ENCODE measurements at places on chromosomes 1 and 21. TPM values are rescaled to one million over a fixed set of nuclear protein-coding genes. Genes with fewer than 3 reads are reported as not detected.

Gene C1orf87
- polyA plus RNA-seq: not detected

Gene PPFIA4
- 13.7 TPM for polyA plus RNA-seq

Gene CNIH3
- 3.1 TPM for polyA plus RNA-seq

Gene GJB5
- polyA plus RNA-seq: 0.10 TPM

Gene NFIA
- 1.6 TPM for polyA plus RNA-seq

Gene EPHA10
- not detected for polyA plus RNA-seq

Gene FALEC
- polyA plus RNA-seq: not detected

Gene PLEKHA6
- 20.6 TPM for polyA plus RNA-seq

Gene RIPPLY3
- polyA plus RNA-seq: 0.07 TPM

Gene GCSAML
- polyA plus RNA-seq: not detected

Gene NPL
- polyA plus RNA-seq: 0.68 TPM

Gene KCNJ6
- polyA plus RNA-seq: 0.04 TPM

Gene GRIK3
- not detected for polyA plus RNA-seq

Gene PRDX6
- polyA plus RNA-seq: 426 TPM

Gene NDUFS5
- 934 TPM for polyA plus RNA-seq

Gene PTPN14
- polyA plus RNA-seq: 21.8 TPM

Gene UBL4B
- not detected for polyA plus RNA-seq

Gene S100A2
- polyA plus RNA-seq: 9.5 TPM

Gene CHI3L2
- 0.39 TPM for polyA plus RNA-seq

Gene OPRD1
- not detected for polyA plus RNA-seq

Gene RGS7
- polyA plus RNA-seq: 0.58 TPM

Gene TNNT2
- polyA plus RNA-seq: 1.2 TPM

Gene OR2G6
- polyA plus RNA-seq: not detected

Gene S100A7A
- polyA plus RNA-seq: not detected

Gene OR2L8
- not detected for polyA plus RNA-seq

Gene SYPL2
- polyA plus RNA-seq: 0.65 TPM

Gene AVPR1B
- polyA plus RNA-seq: not detected

Gene ACTL8
- polyA plus RNA-seq: 0.09 TPM

Gene PRAMEF17
- not detected for polyA plus RNA-seq

Gene OR2M5
- not detected for polyA plus RNA-seq

Gene LHX4
- polyA plus RNA-seq: 0.05 TPM

Gene UBE2U
- polyA plus RNA-seq: not detected

Gene NUP210L
- not detected for polyA plus RNA-seq

Gene NIBAN1
- 4.0 TPM for polyA plus RNA-seq

Gene TCHH
- not detected for polyA plus RNA-seq

Gene INAVA
- 0.07 TPM for polyA plus RNA-seq

Gene AZIN2
- polyA plus RNA-seq: 8.0 TPM

Gene LINGO4
- polyA plus RNA-seq: not detected

Gene ORC1
- 6.3 TPM for polyA plus RNA-seq

Gene PHTF1
- 9.6 TPM for polyA plus RNA-seq

All from IMR-90 (cell line).